ENCODE measurements at places on chromosomes 13 and 19. TPM values are rescaled to one million over a fixed set of nuclear protein-coding genes. Genes with fewer than 3 reads are reported as not detected.
A peak's percentile ranks its signal among the peaks of the same experiment; 100 is the strongest.

- no peaks in the 10 kb centered on the region for H3K36me3 ChIP-seq
- no peaks in the 10 kb centered on the region for H3K4me1 ChIP-seq
- peak; percentile 61 for DNase-seq
- H3K4me3 ChIP-seq: no peak overlapping the region
- H3K27ac ChIP-seq: no peak overlapping the region
These were observed 5.5 kb upstream of the IFI30 start for GRCh38 chr19:18167975-18168645.

- no peaks in the 10 kb centered on the region for H3K36me3 ChIP-seq
- no peak overlapping the region for H3K27ac ChIP-seq
- DNase-seq: no peak
- H3K4me1 ChIP-seq: no peaks in the 10 kb centered on the region
These were observed 6.3 kb downstream of the MAMSTR start for GRCh38 chr19:48713041-48713863.

DNA sequence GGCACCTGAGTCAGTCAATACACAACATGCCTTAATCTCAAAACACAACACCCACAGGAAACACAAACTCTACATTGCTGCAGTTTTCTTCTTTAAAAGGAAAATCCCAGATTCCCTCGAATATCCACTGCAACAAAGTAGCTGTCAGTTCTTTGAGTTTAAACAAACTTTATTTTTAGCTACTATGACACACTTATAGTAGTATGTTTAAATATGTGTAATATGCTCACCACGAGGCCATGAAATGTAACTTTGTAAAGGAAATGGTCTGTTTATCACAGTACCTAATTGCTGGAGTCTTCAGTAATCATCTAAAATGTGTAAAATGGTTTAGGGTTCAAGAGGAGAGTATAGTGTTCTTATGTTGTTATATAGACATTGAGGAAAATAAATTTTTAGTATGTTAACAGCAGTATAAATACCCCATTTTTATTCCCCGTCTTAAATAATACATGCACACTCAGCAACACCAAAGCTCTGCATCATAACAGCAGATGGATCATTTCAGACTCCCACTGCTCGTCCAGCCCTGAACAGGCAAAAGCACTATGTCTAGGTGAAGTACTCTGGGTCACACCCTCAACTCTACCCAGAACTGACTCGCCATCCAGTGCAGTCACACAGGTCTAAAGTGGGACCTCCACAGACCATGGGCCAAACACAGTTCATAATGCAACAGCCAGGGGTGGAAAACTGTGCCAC lies 20.6 kb downstream of the TUBGCP3 start:
- no peak for DNase-seq
- H3K27ac ChIP-seq: no peak overlapping the region
- H3K4me1 ChIP-seq: no peaks in the 10 kb centered on the region
- H3K27me3 ChIP-seq: no peaks in the 10 kb centered on the region

DNA sequence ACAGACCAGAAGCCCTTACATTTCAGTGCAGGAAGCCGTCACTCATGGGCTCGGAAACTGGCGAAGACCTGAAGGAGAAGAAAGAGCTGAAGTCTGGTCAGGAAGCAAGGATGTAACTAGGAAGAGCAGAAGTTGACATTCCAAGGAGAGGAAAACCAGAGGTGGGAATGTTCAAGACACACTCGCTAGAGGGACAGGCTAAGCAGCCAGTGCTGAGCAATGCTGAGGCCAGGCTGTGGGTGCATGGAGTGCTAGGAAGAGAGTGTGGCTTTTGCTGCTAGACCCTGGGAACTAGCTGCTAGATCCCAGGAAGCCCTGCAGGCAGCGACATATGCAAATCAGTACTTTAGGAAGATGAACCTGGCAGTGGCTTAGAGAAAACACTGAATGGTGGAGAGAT lies 12.1 kb upstream of the URAD start:
- no peaks in the 10 kb centered on the region for H3K4me1 ChIP-seq
- no peaks in the 10 kb centered on the region for H3K36me3 ChIP-seq
- no peak overlapping the region for H3K27ac ChIP-seq
- DNase-seq: no peak
- H3K27me3 ChIP-seq: no peaks in the 10 kb centered on the region

DNA sequence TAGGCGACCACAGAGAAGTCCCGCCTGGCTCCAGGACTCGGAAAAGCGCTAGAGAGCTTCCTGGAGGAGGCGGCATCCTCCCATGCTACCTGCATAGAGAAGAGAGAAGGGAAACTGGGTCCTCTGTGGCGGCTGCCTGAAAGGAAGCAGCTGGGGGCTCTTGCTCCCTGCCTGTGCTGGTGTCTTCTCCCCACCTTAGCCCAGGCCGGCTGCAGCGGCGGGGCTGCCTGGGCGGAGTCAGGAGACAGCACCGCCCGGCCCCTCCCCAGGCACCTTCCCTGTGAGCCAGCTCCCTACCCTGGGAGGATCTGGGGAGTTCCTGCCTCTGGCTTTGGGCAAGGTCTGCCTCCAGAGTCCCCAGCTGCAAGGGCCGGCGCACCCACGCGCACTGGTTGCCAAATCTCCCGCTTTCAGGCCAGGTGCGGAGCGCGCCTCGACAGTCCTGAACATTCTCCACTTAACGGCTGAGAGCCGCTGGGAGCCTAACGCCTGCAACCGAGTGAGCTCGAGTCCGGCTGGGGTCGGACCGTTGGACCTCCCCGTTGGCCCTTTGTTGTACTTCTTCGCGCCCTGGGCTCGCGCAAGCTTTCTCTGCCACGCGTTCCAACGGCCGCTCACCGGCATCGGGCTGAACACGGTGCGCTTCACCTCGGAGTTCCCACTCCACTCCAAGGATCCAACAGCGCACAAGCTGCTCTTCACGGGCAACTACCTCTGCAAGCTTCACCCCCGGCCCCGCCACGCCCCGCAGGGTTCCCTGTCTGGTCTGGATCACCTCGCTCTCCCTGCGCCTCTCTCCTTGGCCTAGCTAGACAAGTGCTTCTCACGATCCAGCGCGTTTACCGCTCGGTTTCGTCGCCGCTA lies 21.8 kb upstream of the ZNF30 start:
- H3K4me3 ChIP-seq: no peak overlapping the region
- no peak overlapping the region for H3K27ac ChIP-seq
- no peak for DNase-seq
- H3K27me3 ChIP-seq: peaks cover 8% of the 10 kb centered on the region
- no peaks in the 10 kb centered on the region for H3K4me1 ChIP-seq
- no peaks in the 10 kb centered on the region for H3K36me3 ChIP-seq

DNA sequence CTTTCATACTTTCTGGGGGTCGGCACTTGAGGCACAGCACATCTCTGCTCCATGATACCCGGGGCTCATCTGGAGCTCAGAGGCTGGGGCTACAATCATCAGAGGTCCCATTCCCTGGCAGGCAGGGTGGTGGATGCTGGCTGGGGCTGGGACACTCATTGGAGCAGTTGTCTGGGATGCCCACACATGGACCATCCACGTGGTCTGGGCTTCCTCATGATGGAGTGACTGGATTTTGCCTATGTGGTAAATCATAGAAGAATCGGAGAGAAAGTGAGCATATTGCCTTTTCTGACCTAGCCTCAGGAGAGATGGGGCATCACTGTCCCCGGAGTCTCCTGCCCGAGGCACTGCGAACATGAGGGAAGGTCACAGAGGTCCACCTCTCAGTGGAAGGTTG lies 91.4 kb upstream of the IRS2 start:
- H3K27me3 ChIP-seq: no peaks in the 10 kb centered on the region
- no peaks in the 10 kb centered on the region for H3K4me1 ChIP-seq
- H3K4me3 ChIP-seq: no peak overlapping the region
- no peak for DNase-seq
- H3K27ac ChIP-seq: no peak overlapping the region
- no peaks in the 10 kb centered on the region for H3K36me3 ChIP-seq

The PPAN gene
- 19.1 TPM for total RNA-seq
